Sigmoid colon (tissue), 7 donors: ENCODE measurements at places on chromosomes 5 and 9. TPM values are rescaled to one million over a fixed set of nuclear protein-coding genes. Genes with fewer than 3 reads are reported as not detected.

SPINK4 gene
- not detected for total RNA-seq

LHX3 gene
- total RNA-seq, result not detected

SPATA31D4 gene
- total RNA-seq, result not detected

TRMO gene
- total RNA-seq, result 24.8 TPM

MRPS27 gene
- 50.0 TPM for total RNA-seq

PDE8B gene
- 11.3 TPM for total RNA-seq

PCDHGB4 gene
- total RNA-seq, result 9.0 TPM

POMT1 gene
- total RNA-seq, result 61.2 TPM

NADK2 gene
- total RNA-seq, result 57.9 TPM

DNA sequence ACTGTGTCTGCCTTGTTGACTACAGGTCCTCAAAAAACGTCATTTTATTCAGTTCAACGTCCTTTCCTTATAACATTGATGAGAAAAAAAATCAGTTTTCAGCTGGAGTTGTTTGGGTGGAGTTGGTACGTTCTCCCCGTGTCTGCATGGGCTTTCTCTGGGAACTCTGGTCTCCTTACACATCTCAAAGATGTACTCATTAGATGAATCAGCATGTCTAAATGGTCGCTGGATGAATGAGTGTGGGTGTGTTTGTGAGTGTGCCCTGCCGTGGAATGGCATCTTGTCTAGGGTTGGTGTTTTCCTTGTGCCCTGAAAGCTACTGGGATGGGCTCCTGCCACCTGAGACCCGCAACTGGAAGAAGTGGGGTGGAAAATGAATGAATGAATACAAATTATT, 30.1 kb downstream of the EGR1 start:
- no peak overlapping the region for H3K4me3 ChIP-seq
- no peaks in the 10 kb centered on the region for H3K36me3 ChIP-seq
- no peaks in the 10 kb centered on the region for H3K27me3 ChIP-seq
- peaks cover 19% of the 10 kb centered on the region for H3K4me1 ChIP-seq

GRCh38 chr5:127894461-127894860, 189.1 kb upstream of the SLC12A2 start:
- peaks cover 13% of the 10 kb centered on the region for H3K4me1 ChIP-seq
- no peak for DNase-seq
- H3K4me3 ChIP-seq, result no peak overlapping the region
- no peaks in the 10 kb centered on the region for H3K36me3 ChIP-seq
- H3K27me3 ChIP-seq, result no peaks in the 10 kb centered on the region

DNA sequence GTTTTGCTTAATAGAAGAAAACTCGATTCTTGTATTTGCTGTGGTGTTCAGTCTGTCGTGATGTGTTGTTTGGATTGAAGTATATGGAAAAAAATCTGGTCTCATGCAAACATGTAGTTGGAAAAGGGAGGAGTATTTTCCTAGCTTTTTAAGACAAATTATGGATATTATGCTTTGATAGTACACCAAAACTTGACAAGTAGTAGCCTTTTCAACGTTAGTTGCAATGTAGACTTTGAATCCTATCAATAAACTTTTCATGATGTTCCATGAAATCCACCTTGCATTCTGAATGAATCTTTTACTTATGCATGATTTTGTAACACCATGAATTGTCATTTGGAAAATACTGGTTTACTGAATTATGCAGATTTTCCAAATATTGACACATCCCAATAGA, 64.2 kb downstream of the LHX2 start:
- no peak overlapping the region for H3K27ac ChIP-seq
- DNase-seq, result no peak
- H3K4me1 ChIP-seq, result no peaks in the 10 kb centered on the region
- H3K36me3 ChIP-seq, result no peaks in the 10 kb centered on the region
- H3K27me3 ChIP-seq, result no peaks in the 10 kb centered on the region

GRCh38 chr5:149846021-149846420, 98.6 kb downstream of the PDE6A start:
- no peak for DNase-seq
- H3K27me3 ChIP-seq, result no peaks in the 10 kb centered on the region
- H3K27ac ChIP-seq, result no peak overlapping the region

DNA sequence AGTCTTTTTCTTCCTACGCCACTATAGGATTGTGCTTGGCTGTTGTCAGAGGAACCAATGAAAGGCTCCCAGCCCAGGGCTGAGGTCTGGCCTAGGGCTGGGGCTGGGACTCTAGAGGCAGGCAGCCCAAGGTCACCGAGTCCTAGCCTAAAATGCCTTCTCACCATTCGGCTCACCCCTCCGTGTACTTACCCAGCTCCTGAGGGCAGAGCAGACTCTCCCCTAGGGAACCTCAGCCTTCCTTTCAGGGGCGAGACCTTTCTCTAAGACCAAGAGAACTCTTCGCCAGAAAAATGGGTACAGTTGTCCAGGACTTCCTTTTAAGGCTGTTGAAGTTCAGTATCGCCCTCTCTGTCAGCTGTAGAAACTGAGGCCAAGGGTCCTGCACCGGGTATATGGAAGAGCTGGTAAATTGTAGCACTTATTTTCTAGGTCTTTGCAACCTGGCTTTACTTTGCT, 1.7 kb upstream of the SPRY4 start:
- peak overlapping the region; percentile 65 for H3K4me3 ChIP-seq
- H3K36me3 ChIP-seq, result no peaks in the 10 kb centered on the region
- H3K27ac ChIP-seq, result peak overlapping the region; percentile 79
- H3K27me3 ChIP-seq, result peaks cover 22% of the 10 kb centered on the region
- peaks cover 29% of the 10 kb centered on the region for H3K4me1 ChIP-seq
- no peak for DNase-seq

DNA sequence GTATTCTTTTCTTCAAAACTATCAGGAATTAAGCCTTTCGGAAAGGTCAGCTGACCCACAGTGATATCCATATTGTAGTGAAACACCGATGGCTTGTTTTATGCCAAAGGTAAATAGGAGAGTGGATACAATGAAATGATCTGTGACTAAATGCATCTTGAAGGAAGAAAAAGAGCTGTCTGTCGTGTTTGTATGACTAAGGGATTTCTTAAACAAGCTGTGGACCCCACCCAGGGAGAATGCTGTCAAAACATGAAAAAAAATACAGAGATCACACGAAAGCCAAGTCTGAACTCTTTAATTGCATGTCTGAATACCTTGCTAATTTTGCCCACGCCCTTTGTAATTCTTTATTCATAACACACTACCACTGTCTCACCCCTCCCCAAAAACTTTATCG, 286.4 kb upstream of the WWC1 start:
- no peaks in the 10 kb centered on the region for H3K27me3 ChIP-seq
- no peaks in the 10 kb centered on the region for H3K4me1 ChIP-seq
- no peak overlapping the region for H3K27ac ChIP-seq
- no peak for DNase-seq
- no peak overlapping the region for H3K4me3 ChIP-seq
- H3K36me3 ChIP-seq, result no peaks in the 10 kb centered on the region

GRCh38 chr5:177607452-177608192, 7.7 kb downstream of the B4GALT7 start:
- no peak overlapping the region for H3K4me3 ChIP-seq
- DNase-seq, result peak; percentile 85
- H3K27me3 ChIP-seq, result no peaks in the 10 kb centered on the region
- H3K4me1 ChIP-seq, result peaks cover 9% of the 10 kb centered on the region
- no peak overlapping the region for H3K27ac ChIP-seq

DNA sequence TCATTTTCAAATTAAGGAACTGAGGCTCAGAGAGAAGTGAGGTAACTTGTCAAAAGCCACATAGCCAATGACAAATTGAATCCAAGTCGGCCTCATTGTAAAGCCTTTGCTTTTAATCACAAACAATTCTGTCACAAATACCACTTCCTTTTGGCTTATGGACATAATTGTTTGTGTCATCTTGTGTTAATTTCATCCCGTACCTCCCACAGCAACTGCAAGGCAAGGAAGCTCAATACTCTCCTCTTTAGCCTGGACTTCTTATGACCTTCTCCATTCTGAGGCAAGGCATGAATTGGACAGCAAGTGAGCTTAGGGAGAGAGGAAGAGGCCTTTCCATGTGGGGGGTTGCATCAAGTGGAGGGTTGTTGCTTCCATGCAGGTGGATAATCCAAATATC, 62.2 kb upstream of the SLC2A8 start:
- H3K4me3 ChIP-seq, result no peak overlapping the region
- H3K36me3 ChIP-seq, result no peaks in the 10 kb centered on the region
- H3K4me1 ChIP-seq, result peaks cover 28% of the 10 kb centered on the region
- DNase-seq, result no peak
- H3K27me3 ChIP-seq, result no peaks in the 10 kb centered on the region

DNA sequence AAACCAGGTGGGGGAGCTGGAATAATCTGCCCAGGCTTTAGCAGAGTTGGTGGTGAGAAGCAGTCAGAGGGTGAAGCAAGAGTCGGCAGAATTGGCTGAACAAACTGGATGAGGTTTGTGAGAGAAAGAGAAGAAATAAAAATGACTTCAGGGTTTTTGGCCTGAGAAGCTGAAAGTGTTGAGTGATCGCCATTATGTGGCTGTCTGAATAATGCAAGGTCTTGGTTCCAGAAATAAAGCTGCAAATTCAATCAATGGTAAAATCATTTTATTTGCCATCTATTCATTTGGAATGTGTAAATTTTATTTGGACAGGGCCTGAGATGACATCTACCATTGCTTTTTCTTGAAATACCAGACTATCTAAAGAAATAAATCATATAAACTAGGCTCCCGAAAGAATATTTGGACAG, 50.4 kb upstream of the DAB2 start:
- H3K4me1 ChIP-seq, result no peaks in the 10 kb centered on the region
- no peak for DNase-seq
- peak overlapping the region; percentile 31 for H3K27ac ChIP-seq
- no peaks in the 10 kb centered on the region for H3K27me3 ChIP-seq
- no peak overlapping the region for H3K4me3 ChIP-seq

DNA sequence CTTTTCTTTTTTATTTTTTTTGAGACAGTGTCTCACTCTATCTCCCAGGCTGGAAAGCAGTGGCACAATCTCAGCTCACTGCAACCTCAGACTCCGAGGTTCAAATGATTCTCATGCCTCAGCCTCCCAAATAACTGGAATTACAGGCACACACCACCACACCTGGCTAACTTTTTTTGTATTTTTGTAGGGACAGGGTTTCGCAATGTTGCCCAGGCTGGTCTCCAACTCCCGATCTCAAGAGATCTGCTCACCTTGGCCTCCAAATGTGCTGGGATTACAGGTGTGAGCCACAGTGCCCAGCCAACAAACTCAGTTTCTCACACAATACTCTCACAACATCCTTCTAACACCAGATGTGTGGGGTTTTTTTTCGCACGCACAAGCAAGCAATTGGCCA, 22.1 kb downstream of the AFF4 start:
- H3K36me3 ChIP-seq, result peaks cover 4% of the 10 kb centered on the region
- H3K4me1 ChIP-seq, result no peaks in the 10 kb centered on the region
- no peak for DNase-seq
- no peak overlapping the region for H3K27ac ChIP-seq
- no peak overlapping the region for H3K4me3 ChIP-seq

GRCh38 chr9:128149951-128150593, 819 bp downstream of the LCN2 start:
- H3K27me3 ChIP-seq, result no peaks in the 10 kb centered on the region
- no peak for DNase-seq
- no peaks in the 10 kb centered on the region for H3K4me1 ChIP-seq

GRCh38 chr5:177350776-177351391, 584 bp downstream of the LMAN2 start:
- no peaks in the 10 kb centered on the region for H3K36me3 ChIP-seq
- peaks cover 52% of the 10 kb centered on the region for H3K4me1 ChIP-seq
- peak overlapping the region; percentile 93 for H3K4me3 ChIP-seq
- H3K27ac ChIP-seq, result peak overlapping the region; percentile 96

DNA sequence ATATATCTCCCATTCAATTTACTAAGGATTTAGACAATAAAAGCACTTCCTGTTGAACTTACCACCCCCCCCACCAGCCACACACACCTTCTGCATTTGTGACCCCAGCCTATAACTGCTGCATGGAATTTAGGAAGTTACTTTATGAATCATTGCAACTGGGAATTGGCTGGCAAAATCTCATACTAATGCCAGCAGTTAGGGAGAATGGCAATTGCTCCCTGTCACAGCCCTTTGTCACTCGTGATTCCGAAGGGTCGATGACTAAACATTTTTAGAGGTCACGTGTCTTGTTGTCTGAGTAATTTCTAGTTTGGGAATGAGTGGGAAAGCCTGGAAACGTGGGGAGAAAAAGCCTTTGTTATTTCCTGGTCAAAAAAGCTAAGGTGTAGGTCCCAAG, 46.6 kb upstream of the PCA3 start:
- H3K4me3 ChIP-seq, result no peak overlapping the region
- DNase-seq, result no peak
- H3K4me1 ChIP-seq, result peaks cover 29% of the 10 kb centered on the region
- peak overlapping the region; percentile 59 for H3K27ac ChIP-seq

- no peaks in the 10 kb centered on the region for H3K36me3 ChIP-seq
- H3K4me1 ChIP-seq, result peaks cover 3% of the 10 kb centered on the region
- DNase-seq, result no peak
- no peak overlapping the region for H3K27ac ChIP-seq
- no peaks in the 10 kb centered on the region for H3K27me3 ChIP-seq
Observed at GRCh38 chr5:108762660-108763059, 15.0 kb downstream of the FER start.

DNA sequence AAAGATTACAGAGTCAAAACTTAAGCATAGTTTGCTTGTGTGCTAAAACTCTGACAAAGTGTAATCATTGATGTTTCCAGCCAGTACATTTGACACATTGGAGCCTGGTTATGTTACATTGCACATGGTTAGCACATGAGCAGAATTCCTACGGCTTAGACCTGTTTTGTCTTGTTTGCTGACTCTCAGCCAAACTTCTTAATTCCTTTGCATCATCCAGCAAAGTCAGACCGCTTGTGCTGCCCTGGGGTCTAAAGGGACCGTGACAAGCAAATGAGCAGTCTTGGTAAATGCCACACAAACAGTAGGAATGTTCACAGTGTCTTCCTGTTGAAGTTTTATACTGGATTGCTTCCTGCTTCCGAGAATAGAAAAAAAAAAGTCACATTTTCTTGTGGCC, 72.0 kb upstream of the ENTREP1 start:
- no peaks in the 10 kb centered on the region for H3K27me3 ChIP-seq
- no peaks in the 10 kb centered on the region for H3K36me3 ChIP-seq
- H3K27ac ChIP-seq, result no peak overlapping the region
- no peak overlapping the region for H3K4me3 ChIP-seq
- no peak for DNase-seq

DNA sequence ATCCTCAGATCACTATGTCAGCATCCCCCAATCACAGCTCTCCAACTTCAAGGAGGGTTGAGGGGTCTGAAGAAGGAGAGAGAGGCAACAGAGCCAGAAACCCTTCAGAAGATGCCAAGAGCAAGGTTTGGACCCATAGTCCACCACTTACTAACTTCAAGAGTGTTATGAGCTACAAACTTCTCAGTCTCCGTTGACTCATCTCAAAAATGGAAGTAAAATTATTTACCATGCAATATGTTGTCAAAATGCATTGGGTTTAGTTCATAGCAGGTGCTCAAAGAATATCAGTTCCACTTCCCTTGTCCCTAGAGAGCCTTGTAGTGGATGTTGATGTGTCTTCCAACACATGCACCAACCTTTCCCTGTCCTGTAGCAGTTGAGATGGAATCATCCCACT, 116.0 kb downstream of the KCNIP1 start:
- no peaks in the 10 kb centered on the region for H3K27me3 ChIP-seq
- no peaks in the 10 kb centered on the region for H3K4me1 ChIP-seq
- no peaks in the 10 kb centered on the region for H3K36me3 ChIP-seq
- DNase-seq, result no peak
- no peak overlapping the region for H3K4me3 ChIP-seq

- peaks cover 64% of the 10 kb centered on the region for H3K36me3 ChIP-seq
- H3K27ac ChIP-seq, result no peak overlapping the region
- no peaks in the 10 kb centered on the region for H3K4me1 ChIP-seq
- DNase-seq, result no peak
- no peak overlapping the region for H3K4me3 ChIP-seq
- H3K27me3 ChIP-seq, result no peaks in the 10 kb centered on the region
Observed at GRCh38 chr5:73066466-73066865, 53.9 kb upstream of the TMEM171 start.
